ENCODE measurements at places on chromosomes 4 and X.
A peak's percentile ranks its signal among the peaks of the same experiment; 100 is the strongest.

GRCh38 chr4:113013751-113014150 is 35.7 kb upstream of the ANK2 start:
- no peak for DNase-seq

DNA sequence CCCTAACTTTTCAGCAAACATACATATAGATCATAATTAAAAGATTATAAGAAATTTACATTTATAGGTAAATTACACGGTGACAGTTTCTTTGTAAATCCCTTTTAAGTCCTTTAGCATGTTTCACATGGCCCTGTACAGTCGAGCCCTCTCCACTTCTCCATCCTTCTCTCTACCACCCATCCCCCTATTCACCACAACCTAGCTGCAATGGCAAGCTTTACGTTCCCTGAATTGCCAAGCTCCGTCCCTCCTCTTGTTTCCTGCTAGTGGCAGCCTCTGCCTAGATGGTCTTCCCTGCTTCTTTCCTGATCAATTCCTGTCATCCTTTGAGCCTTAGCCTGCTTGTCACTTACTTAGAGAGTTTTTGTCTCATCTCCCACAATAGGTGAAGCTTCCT is 116.2 kb downstream of the TMA16 start:
- no peak for DNase-seq

GRCh38 chr4:141640696-141641095 is 4.3 kb downstream of the IL15 start:
- DNase-seq, result no peak

DNA sequence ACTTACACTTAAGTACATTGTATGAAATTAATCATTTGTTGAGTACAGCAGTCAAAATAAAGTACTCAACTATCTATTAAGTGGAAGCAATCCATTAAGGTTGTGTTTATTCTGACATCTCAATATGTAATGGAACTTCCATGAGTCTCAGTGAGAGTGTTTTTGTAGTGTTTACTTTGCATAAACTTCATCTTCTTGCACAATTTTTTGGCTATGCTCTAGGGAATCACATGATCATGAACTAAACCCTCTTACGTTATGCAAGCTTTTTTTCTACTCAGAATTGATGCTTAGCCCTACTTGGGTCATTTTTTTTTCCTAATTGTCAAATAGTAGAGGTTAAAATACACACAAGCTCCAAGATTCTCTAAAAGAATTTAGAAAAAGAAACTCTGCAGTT is 21.1 kb upstream of the PIGA start:
- peak; percentile 15 for DNase-seq

DNA sequence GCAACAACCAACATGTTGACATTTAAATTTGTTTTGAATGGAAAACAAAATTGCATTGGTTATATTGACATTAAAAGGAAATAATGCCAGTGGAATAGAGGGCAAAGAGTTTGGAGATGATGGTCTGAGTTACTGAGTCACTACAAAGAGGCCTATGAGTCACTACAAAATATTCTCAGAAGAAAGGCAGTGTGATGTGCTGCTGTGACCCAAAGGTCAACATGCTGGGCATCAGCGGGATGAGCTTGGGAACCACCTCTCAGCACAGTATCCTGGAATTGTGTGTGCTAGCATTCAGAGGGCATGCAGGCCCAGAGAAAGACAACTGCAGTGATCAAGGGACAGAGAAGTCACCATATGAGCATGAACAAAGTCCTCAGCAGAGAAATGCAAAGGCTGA is 2.8 kb downstream of the CMC4 start:
- peak; percentile 78 for DNase-seq

- peak; percentile 12 for DNase-seq
Measured at GRCh38 chr4:80142394-80143306, 54.7 kb upstream of the PRDM8 start.

GRCh38 chr4:107258359-107258758 is 222.2 kb upstream of the DKK2 start:
- DNase-seq, result peak; percentile 67

GRCh38 chr4:148998719-148999118 is 556.5 kb upstream of the NR3C2 start:
- DNase-seq, result peak; percentile 46

DNA sequence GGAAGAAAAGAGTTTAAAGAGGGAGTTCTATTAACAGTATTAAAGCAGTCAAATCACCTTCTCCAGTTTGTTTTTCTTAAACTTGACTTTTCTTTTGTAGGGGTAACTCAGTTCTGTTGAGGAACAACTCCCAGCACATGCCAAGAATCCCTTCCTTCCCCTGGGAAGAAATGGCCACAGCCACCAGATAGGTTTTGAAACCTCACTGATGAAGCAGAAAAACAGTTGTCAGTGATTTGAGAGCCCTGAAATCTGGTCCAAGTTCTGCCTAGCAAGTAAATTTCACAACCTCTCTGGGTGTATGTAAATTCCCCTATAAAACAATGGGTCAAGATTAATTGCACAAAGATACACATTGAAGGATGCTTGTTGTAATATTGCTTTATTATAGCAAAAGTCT is 167.1 kb downstream of the DHX15 start:
- no peak for DNase-seq

DNA sequence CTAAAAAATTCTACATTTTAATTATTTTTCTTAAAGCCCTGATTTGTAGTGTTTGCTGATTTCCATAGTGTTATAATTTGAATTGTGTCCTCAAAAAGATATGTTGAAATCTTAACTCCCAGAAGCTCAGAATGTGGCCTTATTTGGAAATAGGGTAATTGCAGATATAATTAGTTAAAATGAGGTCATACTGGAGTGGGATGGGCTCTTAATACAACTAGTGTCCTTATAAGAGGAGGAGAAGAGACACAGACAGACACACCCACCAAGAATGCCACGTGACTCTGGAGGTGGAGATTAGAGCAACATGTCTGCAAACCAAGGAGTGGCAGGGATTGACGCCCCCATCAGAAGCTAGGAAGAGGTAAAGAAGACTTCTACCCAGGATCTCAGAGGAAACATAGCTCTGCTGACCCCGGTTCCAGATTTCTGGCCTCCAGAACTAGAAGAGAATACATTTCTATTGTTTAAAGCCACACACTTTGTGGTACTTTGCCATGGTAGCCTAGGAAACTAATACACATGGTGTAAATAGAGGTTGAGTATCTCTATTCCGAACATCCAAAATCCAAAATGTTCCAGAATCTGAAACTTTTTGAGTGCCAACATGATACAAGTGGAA is 70.5 kb upstream of the IRF2 start:
- DNase-seq, result peak; percentile 34

- DNase-seq, result no peak
Measured at GRCh38 chrX:78922754-78923153, 22.4 kb upstream of the P2RY10 start.

GRCh38 chrX:3142259-3143042 is 101.2 kb downstream of the ARSF start:
- no peak for DNase-seq

DNA sequence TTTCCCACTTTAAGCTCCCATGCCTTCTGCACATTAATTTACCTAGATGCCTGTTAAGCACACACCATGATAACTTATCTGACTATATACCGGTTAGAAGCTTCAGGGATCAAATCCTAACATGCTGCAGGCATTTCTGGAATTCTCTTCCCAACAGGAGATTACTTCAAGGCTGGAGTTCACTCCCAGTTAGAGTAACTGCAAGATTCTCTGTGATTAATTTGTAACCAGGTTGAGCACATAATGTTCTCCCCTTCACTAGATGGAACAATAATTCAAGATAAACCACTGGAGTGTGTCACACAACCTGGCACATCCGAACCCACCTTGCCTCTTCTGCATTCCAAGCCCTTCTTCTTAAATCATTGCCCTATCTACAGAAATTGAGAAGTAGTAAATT is 11.8 kb upstream of the UGT2A3 start:
- DNase-seq, result no peak

- peak; percentile 87 for DNase-seq
Measured at GRCh38 chr4:172142281-172142741, 329.1 kb downstream of the GALNTL6 start.

DNA sequence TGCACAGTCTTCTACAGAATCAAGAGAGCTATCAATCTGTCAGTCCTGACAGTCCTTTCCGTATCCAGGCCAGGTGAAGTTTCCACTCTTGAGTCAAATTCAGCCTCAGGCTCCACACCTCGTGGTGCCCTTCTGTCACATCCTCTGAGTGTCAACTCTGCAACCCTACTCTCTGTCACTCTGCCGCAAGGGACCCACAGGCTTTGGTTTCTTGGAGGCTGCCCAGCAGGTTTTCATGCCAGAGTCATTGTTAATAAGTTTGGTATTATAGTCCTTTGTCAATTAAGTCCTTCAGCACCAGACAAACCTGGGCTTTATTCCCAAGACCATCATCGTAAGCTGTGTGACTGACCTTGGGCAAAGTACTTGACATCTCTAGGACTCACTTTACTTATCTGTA is 83.4 kb upstream of the KLHL13 start:
- DNase-seq, result no peak

DNA sequence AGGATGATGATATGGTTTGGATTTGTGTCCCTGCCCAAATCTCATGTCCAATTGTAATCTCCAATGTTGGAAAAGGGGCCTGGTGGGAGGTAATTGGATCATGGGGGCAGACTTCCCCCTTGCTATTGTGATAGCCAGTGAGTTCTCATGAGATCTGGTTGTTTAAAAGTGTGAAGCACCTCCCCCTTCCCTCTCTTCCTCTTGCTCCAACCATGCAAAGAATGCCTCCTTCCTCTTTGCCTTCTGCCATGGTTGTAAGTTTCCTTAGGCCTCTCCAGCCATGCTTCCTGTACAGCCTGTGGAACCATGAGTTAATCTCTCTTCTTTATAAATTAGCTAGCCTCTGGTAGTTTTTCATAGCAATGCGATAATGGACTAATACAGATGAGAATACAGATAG is 19.7 kb upstream of the ALG13 start:
- DNase-seq, result no peak

- no peak for DNase-seq
Measured at GRCh38 chrX:107667426-107667825, 39.1 kb downstream of the PRPS1 start.

DNA sequence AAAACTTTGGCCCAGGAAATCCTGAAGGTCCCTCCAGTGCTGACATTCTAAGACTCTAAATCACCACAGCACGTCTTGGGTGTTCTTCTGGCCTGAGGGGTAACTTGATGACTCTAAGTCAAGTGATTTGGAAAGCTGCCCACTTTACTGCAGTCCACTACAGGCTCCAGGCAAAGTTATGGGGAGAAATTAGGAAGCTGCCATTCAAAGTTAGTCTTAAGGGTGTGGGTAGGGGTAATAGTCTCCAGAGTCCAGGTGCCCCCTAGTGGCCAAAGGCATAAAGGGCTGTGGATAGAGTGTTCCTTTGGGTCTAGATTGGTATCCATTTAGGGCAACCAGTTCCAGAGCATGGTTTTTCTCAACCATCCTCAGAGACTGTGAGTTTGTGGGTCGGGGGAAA is 38.7 kb upstream of the SLC16A2 start:
- DNase-seq, result peak; percentile 86

GRCh38 chr4:124753941-124754581 is 41.5 kb upstream of the ANKRD50 start:
- DNase-seq, result no peak

GRCh38 chrX:78886550-78886949 is 58.6 kb upstream of the P2RY10 start:
- DNase-seq, result peak; percentile 1

- peak; percentile 2 for DNase-seq
Measured at GRCh38 chr4:175297965-175298565, 379.9 kb downstream of the ADAM29 start.

- DNase-seq, result no peak
Measured at GRCh38 chrX:87397103-87397886, 120.3 kb upstream of the KLHL4 start.

DNA sequence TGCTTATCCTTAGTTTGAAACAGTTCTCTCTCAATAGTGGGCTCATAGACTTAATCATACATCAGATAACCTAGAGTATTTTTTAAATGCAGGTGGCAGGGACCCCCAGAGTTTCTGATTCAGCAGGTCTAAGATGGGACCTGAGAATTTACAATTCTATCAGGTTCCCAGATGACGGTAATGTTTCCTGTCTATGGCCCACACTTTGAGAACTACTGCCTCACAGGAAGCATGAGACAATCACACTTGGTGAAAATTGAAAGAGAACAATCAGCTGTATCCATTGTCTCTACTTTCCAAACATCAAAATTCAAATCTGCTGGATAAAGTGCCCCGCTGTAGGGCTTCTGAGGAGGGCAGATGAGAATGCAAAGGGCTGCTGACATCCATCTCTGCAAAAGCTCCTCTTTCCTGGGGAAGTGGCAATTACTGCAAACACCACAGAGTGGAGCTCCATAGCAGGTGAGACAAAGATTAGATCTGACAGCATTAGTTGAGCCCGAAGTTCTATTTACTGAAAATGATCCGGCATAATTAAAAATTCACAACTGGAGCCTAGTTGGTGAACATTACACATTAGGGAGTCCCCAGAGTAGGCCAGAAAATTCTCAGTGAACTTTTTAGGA is 187.8 kb upstream of the MBNL3 start:
- DNase-seq, result no peak

- DNase-seq, result no peak
Measured at GRCh38 chr4:143367863-143368262, 31.2 kb downstream of the GAB1 start.

DNA sequence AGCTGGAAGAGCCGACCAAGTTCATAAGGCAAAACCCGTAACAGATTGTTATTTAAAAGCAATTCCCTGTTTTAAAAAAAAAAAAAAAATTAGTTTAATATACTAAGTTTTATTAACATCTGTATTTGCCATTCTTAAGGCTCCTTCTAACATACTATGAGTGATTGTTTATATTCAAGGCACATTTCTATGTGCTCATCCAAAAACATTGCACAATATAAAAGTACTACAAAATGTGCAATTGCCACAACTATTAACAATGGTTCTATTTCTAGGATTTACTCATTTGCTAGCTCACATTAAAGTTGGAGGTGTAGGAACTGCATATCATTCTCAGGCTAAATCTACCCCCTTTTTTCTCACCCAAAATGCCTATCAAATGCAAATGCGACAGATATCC is 46.1 kb downstream of the CNOT6L start:
- DNase-seq, result peak; percentile 55

GRCh38 chr4:149605601-149606378 is 209.9 kb downstream of the IQCM start:
- peak; percentile 63 for DNase-seq

GRCh38 chr4:114512595-114513295 is 85.9 kb upstream of the UGT8 start:
- peak; percentile 11 for DNase-seq

DNA sequence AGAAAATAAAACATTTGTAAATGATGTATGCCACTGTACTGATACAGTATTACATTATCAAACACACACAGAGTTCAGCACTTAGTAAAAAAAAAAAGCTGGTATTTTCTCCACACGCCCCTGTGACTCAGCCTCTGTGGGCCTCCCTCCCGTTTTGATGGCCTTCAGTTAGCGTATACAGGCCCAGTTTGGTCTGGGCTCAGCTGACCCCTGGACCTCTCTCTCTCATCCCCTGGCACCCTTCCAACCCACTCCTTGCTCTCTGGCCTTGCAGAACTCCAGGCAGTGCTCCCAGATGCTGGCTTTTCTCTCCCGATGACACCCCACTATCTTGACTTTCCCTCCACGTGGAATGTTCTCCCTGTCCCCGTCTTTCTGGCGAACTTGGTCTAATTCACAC is 89.0 kb upstream of the LIMCH1 start:
- DNase-seq, result peak; percentile 78

GRCh38 chr4:62394766-62395165 is 1194.6 kb downstream of the ADGRL3 start:
- DNase-seq, result no peak

- DNase-seq, result no peak
Measured at GRCh38 chr4:171130256-171130801, 682.9 kb upstream of the GALNTL6 start.

- DNase-seq, result no peak
Measured at GRCh38 chr4:28449085-28449484, 1588.4 kb downstream of the STIM2 start.
